Activated CD4-positive, alpha-beta T cell treated with anti-CD3 and anti-CD28 coated beads, Interleukin-2, amount 50 U/mL, for 48 hours (primary cell): ENCODE measurements at places on chromosomes 5 and 9.
A peak's percentile ranks its signal among the peaks of the same experiment; 100 is the strongest.

DNA sequence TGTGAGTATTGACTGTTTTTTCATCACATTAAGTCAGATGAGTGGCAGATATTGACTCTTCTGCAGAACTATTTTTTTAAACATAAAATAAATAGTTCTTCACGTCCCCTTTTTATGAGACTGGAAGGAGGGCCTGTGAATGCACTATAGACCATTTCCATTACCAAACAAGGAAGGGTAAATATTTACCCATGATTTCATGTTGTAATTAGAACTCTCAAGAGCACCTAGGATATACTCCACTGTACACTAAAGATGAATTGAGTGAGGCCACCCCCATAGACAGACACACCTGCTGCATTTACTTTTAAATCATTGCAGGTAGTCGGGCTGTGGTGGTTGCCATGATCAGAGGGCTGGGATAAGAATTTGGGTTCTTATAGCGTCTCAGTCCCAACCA lies 22.6 kb downstream of the SLC36A1 start:
- DNase-seq: no peak

- no peak for DNase-seq
These were observed 40.7 kb upstream of the HSD17B4 start for GRCh38 chr5:119411361-119412278.

DNA sequence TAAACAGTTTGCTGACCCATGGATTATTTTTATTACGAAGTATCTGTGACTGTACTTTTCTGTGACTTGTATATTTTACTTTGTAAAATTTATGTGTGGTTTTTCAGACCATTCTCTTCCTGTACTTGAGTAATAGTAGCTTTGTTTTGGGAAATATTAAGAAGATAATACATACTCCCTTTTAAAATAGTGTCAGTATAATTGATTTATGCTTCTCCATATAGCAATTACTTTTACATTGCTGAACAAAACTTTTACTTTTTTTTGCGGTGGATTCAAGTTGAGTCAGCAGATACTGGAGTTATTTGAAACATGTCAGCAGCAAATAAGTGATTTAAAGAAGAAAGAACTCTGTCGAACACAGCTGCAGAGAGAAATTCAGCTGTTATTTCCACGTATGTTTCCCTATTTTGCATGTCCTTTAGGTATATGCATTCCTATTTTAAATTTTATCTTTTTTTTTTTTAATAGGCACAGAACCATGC lies 28.4 kb downstream of the TENT2 start:
- DNase-seq: no peak

GRCh38 chr5:110094548-110094947 lies 404.8 kb downstream of the MAN2A1 start:
- no peak for DNase-seq

- DNase-seq: no peak
These were observed 70.4 kb downstream of the ADAMTS6 start for GRCh38 chr5:65411356-65411755.

GRCh38 chr5:142170254-142170953 lies 61.8 kb downstream of the NDFIP1 start:
- no peak for DNase-seq

DNA sequence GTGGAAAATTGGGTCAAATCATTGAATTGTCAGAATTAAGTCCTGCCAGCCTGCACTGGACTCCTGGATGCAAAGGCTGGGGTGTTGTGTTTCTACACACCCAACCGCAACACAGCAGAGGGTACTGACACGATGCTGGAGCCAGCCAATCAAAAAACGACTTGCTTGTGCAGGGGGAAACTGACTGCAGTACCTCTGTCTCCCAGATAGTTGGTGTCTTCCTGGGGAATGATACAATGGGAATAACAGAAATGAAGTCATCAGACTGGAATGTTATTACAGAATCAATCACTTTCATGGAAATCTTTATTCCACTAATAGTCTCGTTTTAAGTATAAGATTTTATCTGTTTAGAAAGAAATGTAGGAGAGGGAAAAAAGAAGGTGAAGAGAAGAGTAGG lies 330.3 kb downstream of the MLLT3 start:
- DNase-seq: no peak

DNA sequence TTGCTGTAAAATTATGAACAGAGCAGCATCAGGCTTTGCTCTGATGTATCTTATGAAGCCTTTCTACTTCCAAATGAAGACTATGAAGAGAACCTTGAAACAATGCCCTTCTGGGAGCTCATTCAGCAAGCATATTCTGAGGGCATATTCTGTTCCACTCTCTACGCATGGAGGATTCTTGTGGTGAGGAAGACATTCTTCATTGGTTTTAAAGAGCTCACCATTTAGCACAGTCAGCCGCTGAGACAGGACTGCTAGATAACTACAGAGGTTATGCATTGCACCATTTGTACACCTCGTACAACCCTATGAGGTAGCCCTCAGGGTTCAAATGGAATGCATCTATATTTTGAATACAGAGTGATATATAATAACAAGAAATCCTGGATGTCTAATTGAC lies 61.0 kb downstream of the INVS start:
- DNase-seq: no peak

- DNase-seq: no peak
These were observed 8.0 kb upstream of the REEP5 start for GRCh38 chr5:112930082-112930344.

DNA sequence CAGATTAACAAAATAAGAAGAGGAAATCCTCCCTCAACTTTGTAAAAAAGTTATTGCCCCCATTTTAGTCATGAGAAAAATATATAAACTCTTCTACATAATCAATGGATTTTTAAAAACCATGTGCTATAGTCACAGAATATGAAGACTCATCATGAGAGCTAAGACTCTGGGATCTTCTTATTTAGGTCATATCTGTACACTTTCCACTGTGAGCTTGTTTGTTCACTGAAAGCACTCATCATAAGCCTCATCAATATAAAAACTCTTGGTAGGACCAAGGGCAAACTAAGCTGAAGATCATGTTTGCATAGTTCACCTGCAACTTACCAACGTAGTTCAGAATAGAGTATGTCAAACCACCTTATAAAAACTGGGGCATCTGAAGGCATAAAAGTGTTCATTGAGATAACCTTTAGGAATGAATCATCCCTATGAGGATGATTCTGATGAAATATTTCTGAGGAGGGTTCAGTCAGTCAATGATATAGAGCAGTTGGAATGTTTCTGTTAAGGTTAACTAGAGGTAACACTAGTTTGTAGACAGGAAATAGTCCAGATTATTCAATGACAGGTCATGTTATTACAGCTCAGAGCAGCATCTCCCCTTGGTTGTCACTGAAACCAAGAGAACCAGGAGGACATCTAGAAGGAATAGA lies 289.9 kb upstream of the SMC2 start:
- DNase-seq: no peak

DNA sequence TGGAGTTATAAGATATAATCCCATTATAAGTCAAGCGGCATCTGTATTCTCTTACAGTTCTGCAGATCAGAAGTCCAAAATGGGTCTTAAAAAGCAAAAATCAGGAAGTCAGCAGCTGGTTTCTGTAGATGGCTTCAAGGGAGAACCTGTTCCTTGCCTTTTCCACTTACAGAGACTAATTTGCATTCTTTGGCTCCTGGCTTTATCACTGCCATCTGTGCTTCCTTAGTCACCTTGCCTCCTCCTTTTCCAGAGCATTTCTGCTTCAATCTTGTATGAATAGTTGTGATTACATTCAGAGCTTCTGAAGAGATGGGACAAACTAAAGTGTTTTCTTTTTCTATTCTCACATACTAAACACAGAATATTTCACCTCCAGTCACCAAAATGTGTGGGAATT lies 647.3 kb upstream of the GRAMD2B start:
- no peak for DNase-seq

DNA sequence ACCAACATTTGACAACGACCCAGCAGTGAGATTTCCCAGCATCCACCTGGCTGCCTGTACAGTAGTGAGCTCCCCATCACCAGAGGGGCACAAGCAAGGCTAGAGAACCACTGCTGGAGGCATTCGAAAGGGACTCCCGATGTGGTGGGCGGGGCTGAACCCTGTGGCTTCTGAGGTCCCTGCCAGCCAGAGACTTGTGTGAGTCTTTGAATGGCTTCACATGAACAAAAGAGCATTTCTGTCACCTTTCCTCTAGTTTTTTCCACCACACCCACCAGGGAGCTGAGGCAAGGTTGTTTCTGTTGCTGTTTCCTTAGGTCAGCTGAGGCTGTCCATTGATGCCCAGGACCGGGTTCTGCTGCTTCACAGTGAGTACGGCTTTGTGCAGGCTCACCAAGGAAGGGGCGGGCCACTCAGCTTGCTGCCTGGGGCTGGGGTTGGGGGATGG lies 15.7 kb downstream of the RGS3 start:
- peak; percentile 13 for DNase-seq

GRCh38 chr9:2260417-2261306 lies 245.5 kb downstream of the SMARCA2 start:
- DNase-seq: no peak

- DNase-seq: no peak
These were observed 83.1 kb downstream of the EDIL3 start for GRCh38 chr5:84301535-84301934.

GRCh38 chr9:115653171-115653606 lies 500.4 kb upstream of the PAPPA start:
- no peak for DNase-seq

GRCh38 chr5:85305766-85306165 lies 921.1 kb upstream of the EDIL3 start:
- DNase-seq: no peak

GRCh38 chr5:79886925-79887655 lies 104.0 kb downstream of the MTX3 start:
- DNase-seq: no peak

- DNase-seq: peak; percentile 19
These were observed at the start of gene DAPK1 for GRCh38 chr9:87497604-87498045. DAPK1 (plus strand) TSS chr9:87497867; CDS start chr9:87499078, 1,211 bp downstream.

DNA sequence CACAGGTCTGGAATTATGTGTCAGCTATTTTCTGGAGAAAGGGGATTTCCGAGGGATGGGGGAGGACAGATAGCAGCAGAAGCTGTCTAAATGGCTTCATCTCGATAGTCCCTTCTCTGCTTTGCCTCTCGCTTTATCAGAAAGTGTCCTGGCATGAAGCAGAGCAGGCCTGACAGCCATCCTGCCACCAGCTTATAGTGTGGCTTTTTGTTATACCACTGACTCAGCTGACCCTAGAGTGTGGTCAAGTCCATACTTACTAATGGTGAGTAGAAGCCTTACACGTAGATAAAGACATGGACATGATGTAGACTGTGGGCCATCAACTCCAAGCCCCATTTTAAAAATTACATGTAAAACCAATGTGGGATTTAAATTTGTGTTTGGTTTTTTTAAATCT lies 50.0 kb downstream of the RCL1 start:
- DNase-seq: no peak

GRCh38 chr5:10486511-10487344 lies 45.0 kb downstream of the ROPN1L start:
- no peak for DNase-seq

GRCh38 chr9:108443741-108444140 lies 412.0 kb downstream of the ACTL7B start:
- no peak for DNase-seq

GRCh38 chr5:39426746-39427105 lies 1.9 kb upstream of the DAB2 start:
- no peak for DNase-seq

DNA sequence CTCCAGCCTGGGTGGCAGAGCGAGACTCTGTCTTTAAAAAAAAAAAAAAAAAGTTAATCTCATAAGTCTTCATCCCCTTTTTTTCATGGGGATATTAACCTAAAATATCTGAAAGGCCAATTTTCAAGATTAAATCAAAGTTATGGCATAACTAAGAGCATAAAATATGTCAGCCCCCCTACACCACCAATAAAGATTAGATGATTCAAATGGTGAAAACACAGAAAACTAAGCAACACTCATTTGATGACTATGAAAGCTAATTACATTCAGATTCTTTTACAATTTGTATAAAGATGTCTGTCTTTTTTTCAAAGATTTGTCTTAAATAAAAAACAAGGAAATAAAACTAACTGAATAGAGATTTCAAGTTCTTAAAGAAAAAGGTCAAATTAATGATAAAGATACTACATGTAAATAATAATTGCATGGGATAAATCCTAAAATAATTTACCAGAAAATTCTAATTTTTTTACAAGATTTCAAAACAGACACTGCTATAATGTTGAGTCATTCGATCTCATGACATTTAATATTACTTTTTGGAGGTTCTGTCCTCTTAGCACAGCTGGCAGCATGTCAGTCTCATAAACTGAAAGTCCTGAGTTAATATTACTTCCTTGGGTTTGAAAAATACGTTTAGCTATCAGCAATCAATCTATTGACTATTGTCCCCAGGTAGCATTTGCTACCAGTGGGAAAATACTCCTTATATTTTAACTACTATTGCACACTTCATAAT lies 112.9 kb downstream of the KIAA0825 start:
- no peak for DNase-seq

DNA sequence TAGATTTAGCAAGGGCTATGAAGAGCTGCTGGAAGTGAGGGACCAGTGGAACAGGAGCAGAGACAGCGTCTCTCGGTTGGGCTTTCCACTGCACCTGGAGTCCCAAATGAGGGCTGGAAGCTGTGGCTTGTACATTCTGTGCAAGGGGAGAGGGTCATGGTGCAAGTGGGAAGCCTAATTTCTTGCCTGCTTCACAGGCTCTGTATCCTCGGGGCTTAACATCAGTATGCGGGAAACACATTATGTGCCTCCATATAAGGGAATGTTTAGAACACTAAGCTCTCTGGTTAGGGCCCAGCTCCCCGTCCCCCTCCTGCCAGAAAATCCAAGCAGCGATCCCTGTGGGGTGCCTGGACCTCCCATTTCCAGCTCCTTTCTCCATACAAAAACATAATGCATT lies 89.0 kb upstream of the NIPAL4 start:
- DNase-seq: no peak

DNA sequence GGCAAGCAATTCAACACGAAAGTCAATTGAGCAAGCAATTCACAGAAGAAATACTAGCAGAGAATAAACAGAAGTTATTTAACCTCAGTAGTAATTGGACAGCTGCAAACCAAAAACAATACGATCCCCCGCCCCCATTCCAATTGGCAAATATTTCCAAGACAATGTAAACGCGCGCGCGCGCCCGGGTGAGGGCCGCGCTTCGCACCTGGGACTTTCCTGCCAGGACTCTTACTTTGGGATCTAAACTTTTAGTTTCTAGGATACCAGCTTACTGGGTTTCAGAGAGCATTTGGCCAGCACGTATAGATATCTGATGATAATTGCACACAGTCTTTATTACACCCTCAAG lies 8.6 kb downstream of the RUFY1 start:
- DNase-seq: peak; percentile 31
